ENCODE measurements at places on chromosomes 13 and 19. TPM values are rescaled to one million over a fixed set of nuclear protein-coding genes. Genes with fewer than 3 reads are reported as not detected.

Gene ZNF837
- 0.90 TPM for total RNA-seq

Gene ZNF66
- total RNA-seq = 1.7 TPM

Gene ALG5
- total RNA-seq = 8.4 TPM

Gene KPTN
- total RNA-seq = 10.5 TPM

Gene KMT2B
- total RNA-seq = 14.5 TPM

Gene FCHO1
- total RNA-seq = 1.8 TPM

DNA sequence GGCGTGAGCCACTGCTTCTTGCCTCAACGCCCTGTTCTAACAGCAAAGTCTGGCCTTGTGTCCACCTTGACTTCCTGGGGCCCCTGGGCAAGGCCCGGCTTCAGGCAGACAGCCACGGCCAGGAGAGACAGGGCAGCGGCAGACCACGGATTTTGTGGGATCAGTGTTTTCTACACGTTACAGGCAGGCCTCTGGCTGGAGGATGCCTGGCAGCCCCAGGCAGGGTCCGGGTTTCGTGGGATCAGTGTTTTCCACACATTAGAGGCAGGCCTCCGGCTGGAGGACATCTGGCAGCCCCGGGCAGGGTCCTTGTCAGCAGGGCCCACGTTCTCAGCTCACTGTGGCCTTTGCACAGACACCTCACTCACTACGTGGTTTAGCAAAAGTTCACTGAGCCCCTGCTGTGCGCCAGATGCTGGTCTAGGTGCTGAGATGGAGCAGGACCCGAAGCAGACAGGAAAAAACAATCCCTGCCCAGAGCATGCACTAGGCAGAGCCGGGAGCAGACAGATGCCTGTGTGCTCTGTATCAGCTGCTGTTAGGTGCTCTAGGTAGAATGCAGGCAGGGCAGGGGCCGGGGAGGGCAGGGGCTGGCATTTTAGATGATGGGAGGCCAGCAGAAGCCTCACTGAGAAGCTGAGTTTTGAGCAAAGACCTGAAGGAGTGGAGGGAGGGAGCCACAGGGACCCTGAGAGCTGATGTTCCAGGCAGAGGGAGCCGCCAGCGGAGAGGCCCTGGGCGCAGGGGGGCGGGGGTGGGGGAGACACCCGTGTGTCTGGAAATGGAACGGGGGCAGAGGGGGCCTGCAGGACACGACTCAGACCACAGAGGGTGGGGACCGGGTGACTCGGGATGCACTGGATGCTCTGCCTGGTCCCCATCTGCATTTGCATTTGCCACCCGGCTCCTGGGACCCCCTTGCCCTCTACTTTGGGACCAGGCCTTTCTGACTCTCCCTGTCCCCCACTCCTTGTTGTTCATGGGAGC, 25.0 kb upstream of the NCCRP1 start:
- no peak overlapping the region for H3K4me3 ChIP-seq
- peaks cover 2% of the 10 kb centered on the region for H3K4me1 ChIP-seq
- no peaks in the 10 kb centered on the region for H3K27me3 ChIP-seq
- H3K36me3 ChIP-seq = no peaks in the 10 kb centered on the region
- H3K27ac ChIP-seq = no peak overlapping the region

DNA sequence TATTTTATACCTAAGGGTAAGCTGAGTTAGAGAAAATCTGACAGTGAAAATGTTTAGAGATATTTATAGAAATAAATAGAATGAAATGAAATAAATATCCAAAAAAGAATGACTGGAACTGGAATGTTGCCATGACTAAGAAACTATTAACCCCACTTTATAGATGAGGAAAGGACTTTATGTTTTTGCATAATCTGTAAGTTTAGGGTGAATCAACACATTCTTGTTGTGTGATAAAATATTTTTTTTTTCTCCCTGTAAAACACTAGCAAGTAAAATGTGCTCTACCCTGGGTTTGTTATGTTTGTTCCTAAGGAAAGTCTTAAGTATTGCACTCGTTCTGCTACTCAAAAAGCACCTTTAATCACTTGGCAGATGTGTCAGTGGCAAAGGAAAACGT, 83.8 kb upstream of the KL start:
- H3K27ac ChIP-seq = no peak overlapping the region
- H3K4me3 ChIP-seq = no peak overlapping the region
- no peaks in the 10 kb centered on the region for H3K36me3 ChIP-seq

GRCh38 chr19:5397804-5398692, 57.2 kb upstream of the ZNRF4 start:
- no peak for DNase-seq
- H3K27ac ChIP-seq = no peak overlapping the region
- no peaks in the 10 kb centered on the region for H3K4me1 ChIP-seq
- peaks cover 49% of the 10 kb centered on the region for H3K27me3 ChIP-seq
- H3K4me3 ChIP-seq = no peak overlapping the region
- H3K36me3 ChIP-seq = no peaks in the 10 kb centered on the region

GRCh38 chr13:112715210-112715609, 25.4 kb downstream of the ATP11A start:
- no peak for DNase-seq
- H3K36me3 ChIP-seq = no peaks in the 10 kb centered on the region
- H3K4me3 ChIP-seq = no peak overlapping the region
- H3K27ac ChIP-seq = no peak overlapping the region
- H3K4me1 ChIP-seq = peaks cover 34% of the 10 kb centered on the region
- H3K27me3 ChIP-seq = no peaks in the 10 kb centered on the region

- H3K27me3 ChIP-seq = no peaks in the 10 kb centered on the region
- peaks cover 9% of the 10 kb centered on the region for H3K4me1 ChIP-seq
Observed at GRCh38 chr19:18057557-18057956, 29.2 kb downstream of the IL12RB1 start.

DNA sequence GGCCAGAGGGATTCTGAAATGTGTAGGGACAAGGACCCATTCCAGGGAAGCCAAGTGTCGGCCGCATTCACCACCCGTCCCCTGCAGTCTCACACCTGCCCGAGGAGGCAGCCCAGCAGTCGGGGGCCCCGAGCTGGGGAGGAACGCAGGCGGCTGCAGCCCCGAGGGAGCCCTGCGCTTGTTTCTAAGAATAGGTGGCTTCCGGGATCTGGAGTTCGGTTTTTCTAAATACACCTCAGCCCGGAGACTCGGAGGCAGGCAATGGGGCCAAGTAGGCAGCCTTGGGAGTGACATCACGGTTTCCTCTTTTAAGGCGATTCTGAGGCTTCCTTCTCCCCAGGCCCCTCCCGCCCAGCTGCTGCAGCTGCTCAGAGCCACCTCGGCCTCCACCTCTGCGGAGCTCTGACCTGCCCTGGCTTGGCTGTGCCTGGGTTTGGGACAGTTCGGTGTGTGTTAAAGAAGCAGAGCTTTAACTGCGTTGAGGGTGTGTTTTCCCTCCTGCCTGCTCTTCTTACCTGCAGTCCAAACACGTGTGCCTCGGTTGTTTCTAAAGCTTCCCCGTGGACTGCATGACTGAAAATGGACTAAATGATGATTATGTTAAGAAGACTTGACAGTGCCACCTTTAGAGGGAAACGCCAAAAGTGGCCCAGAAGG, 80.5 kb downstream of the COL4A2 start:
- peaks cover 9% of the 10 kb centered on the region for H3K27me3 ChIP-seq
- H3K4me3 ChIP-seq = peak overlapping the region; percentile 36
- peak; percentile 86 for DNase-seq
- H3K36me3 ChIP-seq = peaks cover 14% of the 10 kb centered on the region

DNA sequence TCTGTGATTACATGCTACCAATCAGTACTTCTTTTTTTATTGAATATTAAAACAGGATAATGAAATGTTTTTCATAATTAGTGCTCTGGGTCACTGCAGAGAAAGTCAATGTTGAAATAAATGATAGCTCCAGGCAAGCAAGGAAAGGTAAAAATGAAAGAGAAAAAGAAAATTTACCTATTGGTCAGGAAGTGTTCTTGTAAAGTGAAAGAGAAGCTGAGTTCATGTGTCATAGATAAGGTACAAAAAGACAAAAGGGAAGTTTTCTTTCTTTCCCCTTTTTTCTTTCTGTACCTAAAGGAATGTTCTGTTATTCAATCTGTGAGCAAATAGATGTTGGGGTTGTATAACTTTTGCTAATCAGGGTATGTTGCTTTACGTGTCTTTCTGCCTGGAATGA, 197.0 kb downstream of the PCDH9 start:
- no peaks in the 10 kb centered on the region for H3K27me3 ChIP-seq
- no peak overlapping the region for H3K4me3 ChIP-seq
- no peaks in the 10 kb centered on the region for H3K36me3 ChIP-seq
- H3K4me1 ChIP-seq = no peaks in the 10 kb centered on the region

GRCh38 chr19:48635263-48635965, 1.8 kb downstream of the DBP start:
- H3K4me3 ChIP-seq = peak overlapping the region; percentile 76
- H3K27ac ChIP-seq = peak overlapping the region; percentile 95
- DNase-seq = peak; percentile 76
- peaks cover 57% of the 10 kb centered on the region for H3K4me1 ChIP-seq

DNA sequence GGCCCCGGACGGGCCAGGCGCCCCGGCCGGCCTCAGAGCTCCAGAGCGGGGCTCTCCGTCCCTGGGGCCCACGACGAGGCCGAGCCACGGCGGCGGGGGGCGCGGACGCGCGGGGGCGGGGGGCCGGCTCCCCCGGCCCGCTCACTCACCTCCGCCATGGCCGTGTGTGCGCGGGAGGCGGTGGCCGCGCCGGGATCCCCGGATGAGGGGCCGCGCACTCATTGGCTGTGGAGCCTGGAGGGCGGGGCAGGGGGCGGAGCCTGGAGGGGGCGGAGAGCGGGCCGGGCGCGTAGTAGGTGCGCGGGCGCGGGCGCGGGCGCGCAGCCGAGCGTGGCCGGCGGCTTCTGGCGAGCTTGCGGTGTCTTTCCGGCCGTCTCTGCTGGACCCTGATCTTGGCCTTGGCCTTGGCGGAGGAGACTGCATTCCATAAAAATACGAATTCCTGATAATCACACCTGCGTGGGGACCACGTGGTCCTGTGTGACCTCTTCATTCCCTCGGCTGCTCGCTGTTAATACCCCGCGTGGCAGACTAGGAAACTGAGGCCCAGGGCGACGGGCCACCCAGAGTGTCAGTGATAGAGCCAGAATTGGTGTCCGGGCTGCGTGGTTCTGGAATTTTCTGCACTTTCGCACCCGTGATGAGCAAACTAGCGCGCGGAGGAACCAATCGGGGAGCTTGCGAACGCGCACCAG, at the start of gene MIER2:
TSS of gene MIER2 (minus strand) at position 172 of the 695 bp plus-strand sequence. CDS start at position 158, 14 bp downstream.
- no peaks in the 10 kb centered on the region for H3K36me3 ChIP-seq
- H3K27ac ChIP-seq = peak within 1 kb of the TSS; percentile 86
- DNase-seq = peak; percentile 82
- peak within 1 kb of the TSS; percentile 89 for H3K4me3 ChIP-seq

- no peaks in the 10 kb centered on the region for H3K27me3 ChIP-seq
- no peak for DNase-seq
- no peak overlapping the region for H3K27ac ChIP-seq
- H3K36me3 ChIP-seq = no peaks in the 10 kb centered on the region
Observed at GRCh38 chr13:40355126-40355724, 311.2 kb downstream of the FOXO1 start.
